Stimulated activated CD4-positive, alpha-beta T cell treated with anti-CD3 and anti-CD28 coated beads, Interleukin-4, amount 100 ng/mL, for 48 hours (primary cell): ENCODE measurements at places on chromosomes 2 and 18.

GRCh38 chr18:29874519-29875098 lies 1167.9 kb downstream of the DSC3 start:
- DNase-seq: no peak

- no peak for DNase-seq
These were observed 89.4 kb upstream of the CDH7 start for GRCh38 chr18:65661391-65661790.

- DNase-seq: no peak
These were observed 756.8 kb upstream of the KLHL29 start for GRCh38 chr2:22628221-22628620.

GRCh38 chr2:47810850-47811249 lies 27.9 kb downstream of the MSH6 start:
- DNase-seq: no peak

GRCh38 chr2:13091861-13092378 lies 375.2 kb downstream of the TRIB2 start:
- DNase-seq: no peak

DNA sequence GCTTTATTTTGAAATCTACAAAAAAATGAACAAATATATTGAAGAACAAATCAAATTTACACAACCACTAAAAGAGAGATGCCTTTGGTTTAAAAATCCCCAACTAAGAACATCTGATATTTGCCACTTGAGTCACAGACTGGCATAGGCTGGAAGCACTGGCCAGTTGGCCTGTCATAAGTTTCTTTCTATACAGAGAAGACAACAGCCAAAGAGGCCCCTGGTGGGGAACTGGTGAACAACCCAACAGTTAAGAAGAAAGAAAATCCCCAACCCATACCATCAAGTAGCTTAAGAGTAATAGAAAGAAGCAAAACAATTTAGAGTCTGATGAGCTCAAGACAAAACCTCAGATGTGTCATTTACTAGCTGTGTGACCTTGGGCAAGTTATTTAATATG lies 45.5 kb downstream of the OSR1 start:
- no peak for DNase-seq

- no peak for DNase-seq
These were observed 121.7 kb upstream of the B3GNT2 start for GRCh38 chr2:62074233-62074632.

GRCh38 chr2:223815186-223815883 lies 22.0 kb downstream of the AP1S3 start:
- DNase-seq: no peak

DNA sequence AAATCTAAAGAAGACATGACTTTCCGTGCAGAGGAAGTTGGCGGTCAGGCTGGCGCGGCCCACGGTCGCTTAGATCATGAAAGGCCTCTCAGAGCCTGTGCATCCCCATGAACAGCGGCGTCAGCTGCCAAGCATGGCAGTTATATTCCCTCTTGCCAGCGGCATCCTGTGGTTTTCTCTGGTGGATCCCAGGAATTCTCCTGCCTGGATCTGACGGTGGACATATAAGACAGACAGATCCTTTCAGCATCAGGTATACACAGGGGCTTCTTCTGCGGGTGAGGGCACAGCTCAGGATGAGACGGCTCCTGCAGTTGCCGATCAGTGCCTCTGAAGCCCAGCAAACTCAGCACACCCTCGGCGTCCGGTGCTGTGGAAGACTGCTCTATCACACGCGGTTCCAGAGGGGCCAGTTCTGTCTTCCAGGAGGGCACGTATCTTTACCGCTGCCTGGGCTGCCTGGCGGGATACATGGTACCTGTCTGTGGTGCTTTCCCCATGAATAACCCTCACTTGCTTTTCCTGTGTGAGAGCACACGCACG lies 157.8 kb downstream of the LDLRAD4 start:
- DNase-seq: peak; percentile 31

DNA sequence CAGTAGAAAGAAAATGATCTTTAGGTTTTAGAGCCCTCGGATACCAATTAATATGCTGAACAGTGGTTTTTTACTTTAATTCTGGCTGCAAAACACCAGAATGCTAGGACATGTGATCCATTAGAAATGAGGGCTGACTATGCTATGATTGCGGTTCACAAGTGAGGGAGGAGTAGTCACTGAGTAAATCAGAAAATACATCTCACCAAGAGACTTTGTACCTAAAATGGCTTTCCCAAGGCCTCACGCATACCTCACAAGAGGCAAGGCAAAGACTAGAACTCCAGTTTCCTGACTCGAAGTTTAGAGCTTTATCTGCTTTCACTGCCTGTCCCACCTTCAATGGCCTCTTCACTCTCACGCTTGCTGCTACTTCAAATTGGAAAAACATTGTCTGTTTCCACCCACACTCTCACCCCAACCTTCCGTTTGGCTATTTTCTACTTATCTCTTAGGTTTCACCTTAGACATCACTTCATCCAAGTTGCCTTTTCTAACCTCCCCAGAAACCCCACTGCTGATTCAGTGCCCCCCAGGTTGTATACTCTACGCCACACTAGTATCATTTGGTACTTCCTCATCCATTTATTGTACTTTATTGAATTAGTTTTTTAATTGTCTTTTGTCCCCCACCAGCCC lies 5.1 kb upstream of the MBD2 start:
- no peak for DNase-seq

- DNase-seq: peak; percentile 68
These were observed 26.5 kb upstream of the MCFD2 start for GRCh38 chr2:46942143-46942526.

DNA sequence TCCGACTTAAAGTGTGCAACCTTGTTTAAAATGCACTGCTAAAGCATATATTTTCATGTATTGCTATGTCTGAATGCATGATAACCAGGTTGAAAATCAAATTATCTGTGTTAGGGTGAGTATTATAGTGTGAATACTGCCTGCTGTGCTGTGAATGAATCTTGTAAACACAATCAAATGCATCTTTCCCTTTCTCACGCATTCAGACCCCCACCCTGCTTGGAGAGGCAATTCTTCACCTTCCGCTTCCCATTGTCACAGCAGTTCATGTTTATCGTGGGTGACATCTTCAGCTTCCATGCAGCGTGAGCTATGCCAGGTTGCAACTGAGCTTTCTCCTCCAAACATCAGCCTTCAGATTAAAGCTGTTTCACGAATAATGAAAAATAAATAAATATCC lies 418.0 kb downstream of the MEIS1 start:
- DNase-seq: no peak

GRCh38 chr2:14602309-14602708 lies 30.2 kb upstream of the LRATD1 start:
- DNase-seq: no peak
